ENCODE measurements at places on chromosomes 2 and 18. TPM values are rescaled to one million over a fixed set of nuclear protein-coding genes. Genes with fewer than 3 reads are reported as not detected.

DNA sequence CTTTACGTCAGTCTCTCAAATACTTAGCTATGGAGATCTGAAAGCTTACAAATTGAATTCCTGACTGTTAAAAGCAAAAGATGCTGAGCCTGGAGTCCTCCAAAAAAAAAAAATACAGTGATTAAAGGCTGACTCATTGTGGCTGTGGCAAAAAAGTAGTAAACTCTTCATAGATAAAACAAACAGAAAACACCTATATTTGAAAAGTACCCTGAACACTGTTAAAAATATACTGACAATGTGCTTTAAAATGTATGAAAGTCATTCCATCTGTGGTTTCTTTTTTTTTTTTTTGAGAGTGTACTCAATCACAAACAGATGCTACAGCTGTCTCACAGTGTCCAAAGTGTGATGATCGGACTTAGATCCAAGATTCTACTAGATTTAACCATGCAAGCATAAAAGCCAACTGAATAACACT, 267.6 kb upstream of the CYP26B1 start:
- DNase-seq = no peak

MARCHF7 gene
- total RNA-seq = 94.9 TPM

RTP5 gene
- total RNA-seq = not detected

- no peak for DNase-seq
Measured at GRCh38 chr18:32358075-32358474, 112.6 kb downstream of the GAREM1 start.

GRCh38 chr18:11851806-11852337, 659 bp downstream of the CHMP1B start:
- no peak for DNase-seq

- no peak for DNase-seq
Measured at GRCh38 chr2:26177122-26177521, 4.2 kb downstream of the GAREM2 start.

KYNU gene
- total RNA-seq = 0.44 TPM

GRCh38 chr2:60547841-60548240, 5.6 kb downstream of the BCL11A start:
- no peak for DNase-seq

- DNase-seq = no peak
Measured at GRCh38 chr2:179071810-179072355, 21.9 kb upstream of the CCDC141 start.

DNA sequence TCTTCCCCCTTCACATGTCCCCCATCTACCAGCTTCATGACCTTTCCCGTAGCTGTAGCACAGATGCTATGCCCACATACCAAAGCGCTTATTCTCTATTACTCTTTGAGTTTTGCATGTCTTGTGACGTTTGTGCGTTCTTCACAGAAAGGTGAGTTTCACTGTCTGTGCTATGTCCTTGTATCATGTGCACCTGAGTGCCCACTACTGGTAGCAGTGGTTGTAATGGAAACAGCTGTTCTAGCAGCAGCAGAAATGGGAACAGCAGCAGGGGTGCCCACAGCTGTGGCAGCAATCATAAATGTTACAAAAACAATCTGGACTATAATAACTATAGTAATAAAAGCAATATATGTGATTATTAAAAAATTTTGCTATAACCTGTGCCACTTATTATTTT, 127.1 kb downstream of the STK39 start:
- no peak for DNase-seq

SUCLG1 gene
- 88.1 TPM for total RNA-seq

Data from A673 (cell line).